ENCODE measurements at places on chromosomes 5 and 9.

DNA sequence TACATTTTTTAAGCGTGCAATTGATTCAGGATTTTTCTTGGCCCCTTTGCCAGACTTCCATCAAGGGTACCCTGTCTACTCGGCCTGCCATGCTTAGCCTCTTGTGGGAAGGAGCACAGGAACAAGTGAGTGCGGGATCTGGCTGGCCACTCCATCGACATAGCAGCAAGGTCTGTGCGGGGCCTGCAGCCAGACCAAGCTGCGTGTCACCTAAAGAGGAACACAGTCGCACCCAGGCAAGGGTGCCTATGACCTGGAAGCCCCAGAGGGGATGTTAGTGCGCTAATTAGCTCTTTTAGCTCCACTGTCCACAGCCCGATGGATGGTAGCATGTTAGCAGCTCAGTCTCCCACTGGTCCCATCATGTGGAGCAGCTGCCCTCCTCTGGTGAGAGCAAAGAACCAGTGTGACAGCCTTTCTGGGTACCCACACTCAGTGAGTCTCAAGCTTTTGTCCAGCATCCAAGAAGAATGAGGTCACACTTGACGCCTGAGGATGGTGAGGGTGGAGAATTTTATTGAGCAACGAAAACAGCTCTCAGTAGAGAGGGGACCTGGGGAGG is 38.7 kb downstream of the FTMT start:
- no peak for DNase-seq

DNA sequence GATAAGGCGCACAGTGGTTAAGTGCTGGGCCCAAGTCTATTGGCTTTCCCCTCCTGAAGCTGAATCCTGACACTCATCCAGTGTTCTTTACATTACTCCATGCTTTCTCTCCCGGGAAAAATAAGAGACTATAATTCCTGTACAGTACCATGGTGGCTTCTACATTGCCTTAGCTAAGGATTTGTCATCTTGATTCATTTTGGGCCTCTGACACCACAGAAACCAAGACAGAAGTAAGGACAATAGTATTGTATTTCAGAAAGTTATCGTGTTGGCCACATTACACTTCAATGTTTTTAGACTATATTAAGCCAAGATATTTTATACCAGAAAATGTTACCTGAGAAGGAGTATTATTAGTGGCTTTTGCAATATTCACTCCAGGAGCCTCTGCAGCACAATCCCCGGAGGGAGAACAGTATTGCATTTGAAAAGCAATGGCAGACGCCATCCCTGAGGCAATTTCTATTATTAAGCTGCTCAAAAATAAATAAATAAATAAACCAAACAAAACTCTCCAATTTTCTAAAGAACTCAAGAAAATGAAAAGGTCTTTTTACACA is 267.9 kb downstream of the ENC1 start:
- no peak for DNase-seq

DNA sequence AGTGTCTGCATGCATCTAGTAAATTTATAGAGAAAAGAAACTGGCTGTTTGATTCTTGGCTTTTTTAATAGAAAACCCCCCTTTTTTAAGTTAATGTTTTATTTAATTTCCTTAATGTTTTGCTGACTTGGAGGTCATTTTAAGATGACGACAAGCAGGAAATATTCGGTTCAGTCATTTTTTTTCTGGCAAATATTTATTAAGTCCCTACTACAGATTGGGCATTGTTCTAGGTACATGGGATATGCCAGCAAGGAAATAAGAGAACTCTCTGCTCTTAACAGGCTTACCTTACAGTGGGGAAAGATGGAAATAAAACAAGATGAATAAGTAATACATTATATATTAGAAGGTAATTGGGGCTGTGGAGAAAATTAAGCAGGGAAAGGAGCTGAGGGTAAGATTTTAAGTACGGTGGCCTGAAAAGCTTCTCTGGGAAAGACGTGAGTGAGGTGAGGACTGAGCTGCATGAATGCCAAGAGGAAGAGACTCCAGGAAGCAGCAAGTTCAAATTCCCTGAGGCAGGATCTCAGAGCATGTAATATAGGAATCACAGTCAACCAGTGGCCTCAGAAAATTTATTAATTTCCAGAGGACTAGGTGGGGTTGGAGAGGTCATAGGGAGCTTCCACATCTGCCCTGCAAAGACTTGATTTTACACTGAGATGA is 316.0 kb upstream of the DAP start:
- DNase-seq = no peak

GRCh38 chr5:147878066-147878759 is at the start of gene SCGB3A2:
Gene SCGB3A2 (plus strand): TSS chr5:147878711. CDS start chr5:147878804, 93 bp downstream.
- no peak for DNase-seq

DNA sequence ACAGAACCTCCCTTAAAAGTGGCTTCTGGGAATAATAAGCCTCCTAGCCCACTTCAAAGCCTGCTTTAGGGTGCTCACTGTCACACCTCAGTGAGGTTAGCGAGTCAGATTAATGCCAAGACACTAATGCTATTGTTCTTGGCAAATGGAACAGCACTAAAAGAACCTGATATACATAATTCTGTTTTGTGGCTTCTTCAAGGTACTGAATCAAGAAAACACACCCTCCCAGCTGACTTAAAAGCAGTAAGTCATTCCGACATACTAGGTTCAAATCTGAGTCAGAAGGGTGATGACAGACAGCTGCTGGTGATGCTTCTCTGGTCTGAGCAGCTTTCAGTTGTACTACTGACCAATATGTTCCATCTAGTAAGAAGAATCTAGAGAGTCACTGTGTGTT is 121.6 kb downstream of the OXCT1 start:
- DNase-seq = no peak

DNA sequence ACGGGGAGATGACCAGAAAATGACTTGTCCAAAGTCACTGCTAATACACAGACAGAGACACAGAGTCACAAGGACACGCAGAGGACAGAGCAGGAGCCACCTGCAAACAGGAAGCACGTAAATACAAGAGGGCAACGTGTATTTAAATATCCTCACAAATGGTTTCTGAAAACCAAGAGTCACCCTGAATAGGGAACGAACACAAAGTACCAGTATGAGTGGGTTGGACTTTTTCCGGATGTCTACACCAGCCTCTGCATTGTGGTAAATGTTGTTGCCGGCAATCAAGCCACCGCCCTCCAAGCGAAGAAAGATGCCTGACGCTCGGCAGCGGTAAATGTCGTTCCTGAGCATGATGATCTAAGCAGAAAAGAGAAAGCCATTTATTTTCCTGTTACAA is 44.5 kb downstream of the FBXO10 start:
- no peak for DNase-seq

DNA sequence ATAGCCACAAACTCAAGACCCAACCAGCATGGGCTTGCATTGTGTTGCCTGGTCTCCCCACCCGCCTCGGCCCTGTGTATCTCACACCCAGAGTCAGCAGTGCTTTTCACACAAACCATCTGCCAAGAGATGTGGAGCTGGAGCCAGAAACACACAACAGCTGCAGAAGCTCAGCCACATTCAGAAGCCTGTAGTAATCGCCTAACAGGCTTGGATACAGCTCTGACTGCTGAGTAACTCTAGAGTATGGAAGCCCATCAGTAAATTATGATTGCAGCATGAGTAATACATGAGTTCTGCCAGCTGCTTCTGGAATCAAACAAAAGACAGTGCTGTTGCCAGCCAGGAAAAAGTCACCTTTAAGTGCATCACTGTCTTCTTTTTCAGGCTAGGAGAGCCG is 16.0 kb downstream of the TEK start:
- no peak for DNase-seq

GRCh38 chr5:7250611-7251010 is 145.3 kb upstream of the ADCY2 start:
- no peak for DNase-seq

Data from WERI-Rb-1 (cell line).